ENCODE measurements at places on chromosomes 16 and 17.

- DNase-seq: no peak
Measured at GRCh38 chr17:67558740-67559380, 158.9 kb upstream of the NOL11 start.

- DNase-seq: peak; percentile 26
Measured at GRCh38 chr16:55539049-55539448, 27.4 kb upstream of the CAPNS2 start.

DNA sequence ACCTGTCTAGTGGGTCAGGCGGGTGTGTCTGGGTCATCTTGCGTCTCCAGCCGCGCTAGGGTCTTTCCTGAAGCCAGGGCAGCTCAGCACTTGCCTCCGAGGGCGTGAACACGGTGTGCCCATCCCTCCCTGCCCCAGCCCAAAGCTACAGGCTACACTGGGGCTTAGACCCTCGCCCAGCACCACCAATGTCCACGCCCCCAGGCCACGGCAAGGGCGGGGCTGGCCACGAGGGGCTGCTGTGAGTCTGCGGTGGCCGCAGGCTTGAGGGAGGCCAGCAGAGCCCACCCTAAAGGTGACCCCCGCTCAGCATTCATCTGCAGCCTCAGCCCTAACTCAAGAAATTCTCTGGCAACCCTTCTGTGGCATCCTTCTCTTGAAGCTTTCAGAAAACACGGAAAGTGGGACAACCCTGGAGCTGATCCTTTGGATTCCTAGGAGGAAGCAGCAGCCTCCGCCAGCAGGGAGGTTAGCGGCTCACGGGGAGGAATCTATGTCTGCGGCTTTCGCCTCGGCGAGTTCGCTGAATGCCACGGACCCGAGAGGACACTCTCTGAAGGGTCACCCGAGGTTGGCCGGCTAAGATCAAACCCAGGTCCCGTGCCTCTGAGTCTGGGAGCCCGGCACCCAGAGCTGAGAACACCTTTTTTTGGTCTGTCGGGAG, 41.7 kb downstream of the TIMM22 start:
- no peak for DNase-seq

- no peak for DNase-seq
Measured at GRCh38 chr16:2715519-2715918, 4.5 kb downstream of the PRSS27 start.

DNA sequence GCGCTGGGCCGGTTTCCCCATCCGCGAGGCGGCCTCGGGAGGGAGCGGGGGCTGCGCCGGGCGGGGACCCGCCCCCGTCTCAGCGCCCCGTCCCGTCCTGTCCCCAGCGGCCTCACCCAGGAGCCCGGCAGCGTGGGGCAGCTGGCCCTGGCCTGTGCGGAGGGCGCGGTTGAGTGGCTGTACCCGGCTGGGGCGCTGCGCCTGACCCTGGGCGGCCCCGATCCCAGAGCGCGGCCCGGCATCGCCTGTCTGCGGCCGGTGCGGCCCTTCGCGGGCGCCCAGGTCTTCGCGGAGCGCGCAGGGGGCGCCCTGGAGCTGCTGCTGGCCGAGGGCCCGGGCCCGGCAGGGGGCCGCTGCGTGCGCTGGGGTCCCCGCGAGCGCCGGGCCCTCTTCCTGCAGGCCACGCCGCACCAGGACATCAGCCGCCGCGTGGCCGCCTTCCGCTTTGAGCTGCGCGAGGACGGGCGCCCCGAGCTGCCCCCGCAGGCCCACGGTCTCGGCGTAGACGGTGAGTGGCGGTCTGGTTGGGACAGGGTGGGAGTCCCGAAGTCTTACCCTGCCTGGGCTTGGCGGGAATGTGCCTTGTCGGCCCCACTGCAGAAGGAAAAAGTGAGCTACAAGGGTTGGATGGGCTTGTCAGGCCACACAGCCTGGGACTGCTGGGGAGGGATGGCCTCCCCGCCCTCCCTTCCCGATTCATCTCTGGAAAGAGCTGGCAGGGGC, 720 bp downstream of the METRN start:
- DNase-seq: peak; percentile 49

DNA sequence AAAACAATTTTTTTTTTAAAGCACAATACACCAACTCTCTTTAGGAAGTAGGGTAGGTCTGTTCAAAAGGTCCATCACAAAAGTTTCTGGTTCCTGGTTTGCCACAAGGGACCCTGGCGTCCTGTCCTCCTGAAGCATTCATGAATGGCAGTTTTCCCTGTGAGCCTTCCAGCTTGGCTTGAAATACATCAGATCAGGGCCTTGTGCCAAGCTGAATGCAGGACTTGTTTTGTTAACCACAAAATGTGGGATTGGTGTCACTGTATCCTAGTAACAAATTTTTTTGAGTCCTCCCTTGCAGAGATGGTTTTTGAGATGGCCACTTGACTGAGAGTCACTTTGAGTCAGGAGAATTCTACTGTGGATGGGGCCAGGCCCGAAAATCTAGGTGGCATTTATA, 3.9 kb downstream of the GNAO1 start:
- DNase-seq: peak; percentile 84

GRCh38 chr16:2213817-2214718, 572 bp downstream of the PGP start:
- no peak for DNase-seq

DNA sequence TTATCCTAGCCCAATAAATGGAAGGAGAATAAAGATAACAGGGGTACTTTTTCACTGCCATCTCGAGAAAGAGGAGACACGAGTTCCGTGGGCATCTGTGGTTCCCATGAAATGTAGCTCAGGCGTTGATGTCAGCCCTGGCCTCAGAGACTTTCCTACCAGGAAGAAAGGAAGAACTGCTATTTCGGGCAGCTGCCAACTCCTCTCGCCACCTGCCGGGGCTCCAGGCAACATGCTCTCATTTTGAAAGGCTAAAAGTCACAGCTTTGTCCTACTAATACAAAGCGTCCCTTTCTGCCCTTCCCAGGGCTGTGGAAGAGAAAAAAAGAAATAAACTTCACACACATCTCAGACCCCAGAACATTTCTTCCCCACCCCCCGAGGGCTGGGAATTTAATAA, 65.8 kb downstream of the DHRS7C start:
- peak; percentile 16 for DNase-seq

DNA sequence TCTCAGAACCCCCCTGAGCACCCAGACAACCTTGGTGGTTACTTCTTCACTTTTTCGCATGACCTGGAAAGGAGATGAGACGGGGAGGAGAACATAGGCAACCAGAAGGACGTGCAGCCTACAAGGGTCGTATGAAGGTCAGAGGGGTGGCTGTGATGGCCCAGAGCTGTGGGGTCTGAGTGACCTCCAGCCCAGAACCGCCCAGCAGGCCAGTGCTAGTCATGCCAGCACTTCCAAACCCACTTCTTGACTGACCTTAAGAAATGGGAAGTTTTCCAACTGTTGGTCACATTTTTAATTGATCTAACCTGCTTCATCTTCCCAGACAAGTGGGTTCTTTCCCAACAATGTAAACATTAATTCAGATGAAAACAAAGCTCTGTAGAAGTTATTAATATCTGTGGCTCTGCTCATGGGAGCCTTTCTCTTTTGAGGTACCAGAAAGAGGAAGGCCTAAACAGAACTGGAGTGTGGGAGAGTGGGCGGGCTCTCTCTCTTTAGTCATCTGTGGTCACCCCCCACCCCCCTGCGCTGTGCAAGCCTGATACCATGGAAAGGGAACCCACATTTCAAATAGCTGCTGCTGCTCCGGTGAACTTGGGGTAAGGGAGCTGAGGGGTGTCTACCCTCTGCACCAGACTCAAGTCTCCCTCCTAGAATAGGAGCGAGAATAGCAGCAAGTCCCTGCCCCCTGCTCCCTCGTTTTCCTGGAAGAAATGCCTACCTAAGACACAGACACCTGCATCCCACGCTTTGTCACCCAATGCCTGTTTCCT, 101.6 kb downstream of the RAB11FIP4 start:
- peak; percentile 59 for DNase-seq

DNA sequence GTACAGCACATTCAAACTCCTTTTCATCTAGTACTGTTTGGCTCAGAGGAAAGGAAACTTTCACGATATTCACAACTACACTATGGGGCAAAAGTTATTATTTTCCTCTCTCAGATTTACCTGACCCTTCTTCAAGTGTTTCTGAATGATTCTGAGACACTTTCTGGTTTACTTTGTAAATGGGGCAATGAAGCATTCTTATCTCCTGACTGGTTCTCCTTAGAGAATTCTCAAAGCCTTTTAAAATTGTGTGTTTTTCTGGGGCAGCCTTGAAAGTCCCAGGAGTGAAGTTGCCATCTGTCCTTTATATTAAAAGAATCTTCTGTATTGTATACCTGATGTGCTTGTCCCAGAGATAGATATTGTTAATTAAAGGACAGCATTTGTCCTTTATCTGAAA, 264.9 kb downstream of the FTO start:
- DNase-seq: no peak

GRCh38 chr17:72145562-72145961, 24.7 kb downstream of the SOX9 start:
- DNase-seq: no peak

GRCh38 chr17:49552070-49552751, 23.5 kb upstream of the NXPH3 start:
- no peak for DNase-seq

- DNase-seq: no peak
Measured at GRCh38 chr16:66035096-66035495, 331.4 kb upstream of the CDH5 start.

GRCh38 chr16:54316095-54316889, 29.7 kb upstream of the IRX3 start:
- DNase-seq: no peak

- no peak for DNase-seq
Measured at GRCh38 chr16:21565507-21565860, 33.9 kb upstream of the METTL9 start.

DNA sequence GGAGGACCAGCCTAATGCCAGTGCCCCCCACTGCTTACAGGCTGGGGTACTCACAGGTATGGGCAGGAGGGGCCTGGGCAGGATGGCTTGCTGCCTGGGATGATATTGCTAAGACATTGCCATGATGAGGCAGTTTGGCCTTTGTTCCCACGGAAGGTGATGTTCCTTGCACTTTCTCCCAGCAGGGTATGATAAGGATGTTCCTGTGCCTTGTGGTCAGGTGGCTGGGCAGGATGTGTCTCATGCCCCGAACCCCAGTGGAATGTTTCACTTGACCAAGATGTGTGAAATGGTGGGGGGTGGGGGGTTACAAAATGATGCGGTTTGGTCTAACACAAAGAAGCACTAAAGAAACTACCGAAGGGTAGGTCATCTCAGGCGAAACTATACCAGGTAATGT, 337.8 kb upstream of the ZFHX3 start:
- DNase-seq: no peak

DNA sequence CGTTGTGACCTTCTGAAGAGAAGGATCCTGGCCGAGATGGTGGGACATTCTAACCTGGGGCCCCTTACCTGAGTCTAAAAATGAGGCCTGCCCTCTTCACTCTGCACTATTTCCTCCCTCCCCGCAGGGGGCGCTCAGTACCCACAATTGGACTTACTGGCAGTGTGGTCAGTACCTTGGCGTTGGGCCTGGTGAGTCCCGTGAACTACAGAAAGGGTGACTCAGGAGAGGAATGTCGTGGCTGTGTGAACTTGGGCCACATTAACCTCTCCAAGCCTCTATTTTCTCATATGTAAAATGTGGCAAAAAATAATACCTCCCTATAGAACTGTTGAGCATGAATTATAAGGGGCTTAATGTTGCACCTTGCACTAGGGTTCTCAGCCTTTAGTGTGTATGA, 3.9 kb downstream of the RSAD1 start:
- DNase-seq: peak; percentile 87

DNA sequence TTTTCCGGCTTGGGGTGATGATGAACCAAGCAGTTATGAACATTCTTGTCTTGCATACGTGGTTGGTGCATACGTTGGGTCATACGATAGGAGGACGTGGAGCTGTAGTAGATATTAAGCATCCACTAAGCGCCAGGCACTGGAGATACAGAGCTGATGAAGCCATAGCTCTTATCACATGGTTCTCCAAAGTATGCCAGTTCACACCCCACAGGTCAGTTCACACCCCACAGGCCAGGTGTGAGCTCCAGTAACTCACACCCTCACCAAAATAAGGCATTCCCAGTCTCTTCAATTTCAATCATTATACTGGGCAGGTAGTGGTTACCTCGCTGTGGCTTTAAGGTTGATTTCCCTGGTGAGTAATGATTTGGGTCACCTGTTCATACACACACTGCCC, 335.5 kb downstream of the FOXL1 start:
- DNase-seq: no peak

- no peak for DNase-seq
Measured at GRCh38 chr16:3677994-3678393, 23.5 kb downstream of the DNASE1 start.

- DNase-seq: no peak
Measured at GRCh38 chr17:50986989-50987660, 121.0 kb upstream of the TOB1 start.

- DNase-seq: no peak
Measured at GRCh38 chr16:69935740-69936139, 15.4 kb upstream of the CLEC18A start.

- no peak for DNase-seq
Measured at GRCh38 chr17:32575852-32576251, 89.1 kb downstream of the CDK5R1 start.

GRCh38 chr16:87619360-87620200, 17.3 kb downstream of the JPH3 start:
- no peak for DNase-seq

- no peak for DNase-seq
Measured at GRCh38 chr16:69113216-69113615, 7.8 kb downstream of the HAS3 start.

DNA sequence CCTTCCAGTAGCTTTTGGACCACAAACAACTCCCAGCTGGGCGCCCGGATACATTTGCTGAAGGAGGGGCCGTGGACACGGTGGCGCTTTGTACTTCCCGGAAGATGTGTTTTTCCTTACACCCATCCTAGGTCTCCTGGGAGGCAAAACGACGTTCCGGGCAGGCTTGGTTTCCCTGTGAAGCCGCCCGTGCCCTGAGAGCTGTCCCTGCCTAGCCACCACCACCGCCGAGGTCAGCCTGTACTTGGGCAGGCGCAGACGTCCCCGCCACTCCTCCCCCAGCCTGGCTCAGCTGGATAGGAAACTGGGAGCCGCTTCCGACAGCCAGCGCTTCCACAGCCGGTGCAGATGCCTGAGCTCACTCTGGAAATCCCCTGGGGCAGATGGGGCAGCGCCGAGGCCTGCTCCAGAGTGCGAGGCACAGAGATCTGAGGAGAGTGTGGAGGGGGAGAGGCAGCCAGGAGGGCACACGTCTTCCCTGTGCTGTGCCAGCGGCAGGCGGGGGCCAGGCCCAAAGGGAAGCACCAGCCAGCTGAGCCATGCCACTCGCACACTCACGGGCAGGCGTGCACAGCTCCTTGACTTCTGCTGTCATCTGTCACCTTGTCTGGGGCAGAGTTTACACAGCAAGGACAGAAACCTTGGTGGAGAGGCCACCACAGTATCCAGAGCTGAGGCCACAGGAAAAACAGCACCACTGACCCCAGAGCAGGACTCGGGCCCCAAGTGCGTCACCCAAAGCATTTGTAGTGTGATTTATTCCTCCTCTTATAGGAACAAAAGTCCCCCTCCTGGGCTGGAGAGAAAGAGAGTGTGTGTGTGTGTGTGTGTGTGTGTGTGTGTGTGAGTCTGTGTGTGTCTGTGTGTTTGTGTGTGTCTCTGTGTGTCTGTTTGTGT, 3.0 kb downstream of the RHBDF2 start:
- peak; percentile 69 for DNase-seq
